A549 treated with CORT108297 at 1 μM for 4 hours (cell line): ENCODE measurements at places on chromosomes 11 and 22. TPM values are rescaled to one million over a fixed set of nuclear protein-coding genes. Genes with fewer than 3 reads are reported as not detected.

The CEP164 gene
- 15.0 to 19.3 TPM (median 16.1 TPM) in 5 replicates for total RNA-seq

The LYVE1 gene
- total RNA-seq: 0.08 to 0.28 TPM (median 0.13 TPM) in 5 replicates

The HOATZ gene
- not detected in 5 replicates for total RNA-seq

The KDELR3 gene
- 16.8 to 22.5 TPM (median 20.2 TPM) in 5 replicates for total RNA-seq

The CBX7 gene
- total RNA-seq: 1.2 to 1.6 TPM (median 1.3 TPM) in 5 replicates
